Stomach (tissue), 19 donors: ENCODE measurements at places on chromosomes 16 and 17. TPM values are rescaled to one million over a fixed set of nuclear protein-coding genes. Genes with fewer than 3 reads are reported as not detected.

Gene KCNJ18
- not detected for total RNA-seq

Gene SEZ6L2
- 8.4 TPM for total RNA-seq

Gene PIRT
- not detected for total RNA-seq

Gene LIG3
- 39.5 TPM for total RNA-seq

Gene OR3A3
- not detected for total RNA-seq

Gene GNG13
- total RNA-seq, result not detected

Gene RPRML
- not detected for total RNA-seq

Gene PROCA1
- 0.92 TPM for total RNA-seq

DNA sequence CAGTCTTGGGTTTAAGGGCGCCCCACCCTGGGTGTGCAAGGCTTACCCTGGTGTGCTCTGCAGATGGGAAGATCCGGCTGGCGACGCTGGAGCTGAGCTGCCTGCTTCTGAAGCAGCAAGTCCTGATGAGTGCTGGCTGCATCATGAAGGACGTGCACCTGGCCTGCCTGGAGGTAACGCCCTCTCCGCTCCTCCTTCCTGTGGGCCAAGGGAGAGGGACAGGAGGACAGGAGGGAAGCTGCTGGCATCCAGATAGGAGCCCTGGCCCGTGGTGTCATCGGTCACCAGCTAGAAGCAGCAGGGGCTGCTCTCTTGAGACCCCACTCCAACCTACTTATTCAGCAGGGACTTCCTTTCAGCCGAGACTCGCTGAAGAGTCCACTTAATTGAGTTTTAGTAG, 97.8 kb downstream of the CLEC16A start:
- H3K4me1 ChIP-seq, result no peaks in the 10 kb centered on the region
- peaks cover 86% of the 10 kb centered on the region for H3K36me3 ChIP-seq
- no peaks in the 10 kb centered on the region for H3K27me3 ChIP-seq
- H3K27ac ChIP-seq, result no peak overlapping the region

DNA sequence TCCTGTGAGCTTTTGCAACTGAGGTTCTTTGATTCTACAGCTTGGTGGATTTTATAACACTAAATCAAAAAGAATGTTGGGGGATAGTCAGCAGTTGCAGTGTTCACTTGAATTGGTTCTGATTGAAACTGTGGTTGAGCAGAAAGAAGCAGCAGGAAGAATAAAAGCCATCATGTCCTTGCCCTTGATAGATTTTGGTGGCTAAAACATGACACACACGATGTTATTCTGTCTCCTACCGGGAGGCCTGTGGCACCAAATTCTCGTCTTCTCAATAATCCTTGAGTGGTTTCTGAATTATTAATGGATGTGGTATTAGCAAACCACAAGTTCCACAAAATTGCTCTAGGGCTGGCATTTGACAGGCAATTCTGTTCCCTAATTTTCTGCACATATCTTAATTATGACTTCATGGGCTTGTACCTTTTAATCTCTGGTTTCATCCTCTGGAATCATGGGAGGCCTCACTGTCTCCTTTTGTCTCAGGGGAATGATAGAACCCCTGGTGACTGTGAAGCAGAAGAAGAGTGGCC, 338.2 kb downstream of the SNX29 start:
- H3K27me3 ChIP-seq, result no peaks in the 10 kb centered on the region
- H3K4me1 ChIP-seq, result peaks cover 23% of the 10 kb centered on the region
- no peak overlapping the region for H3K4me3 ChIP-seq
- DNase-seq, result no peak
- peak overlapping the region; percentile 30 for H3K27ac ChIP-seq

DNA sequence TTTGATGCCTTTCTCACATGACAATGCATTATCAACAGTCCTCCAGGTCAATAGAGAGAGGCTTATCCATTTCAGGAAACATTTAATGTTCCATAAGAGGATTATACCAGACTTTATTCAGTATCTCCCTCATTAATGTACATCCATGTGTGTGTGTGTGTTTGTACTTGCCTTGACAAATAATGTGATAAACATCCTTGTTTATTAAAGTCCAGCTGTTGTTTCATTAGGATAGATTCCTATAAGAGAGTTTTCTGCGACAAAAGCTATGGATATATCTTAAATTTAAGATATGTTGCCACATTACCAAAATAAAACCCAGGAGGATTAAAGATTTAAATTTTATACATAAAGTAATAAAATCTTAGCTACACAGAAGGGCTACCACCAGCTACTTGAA, 492.6 kb downstream of the TOX3 start:
- no peaks in the 10 kb centered on the region for H3K27me3 ChIP-seq
- H3K36me3 ChIP-seq, result no peaks in the 10 kb centered on the region
- no peaks in the 10 kb centered on the region for H3K4me1 ChIP-seq

GRCh38 chr17:69466451-69466850, 52.0 kb downstream of the MAP2K6 start:
- H3K4me1 ChIP-seq, result peaks cover 10% of the 10 kb centered on the region
- H3K4me3 ChIP-seq, result no peak overlapping the region
- no peaks in the 10 kb centered on the region for H3K36me3 ChIP-seq
- no peak for DNase-seq
- H3K27ac ChIP-seq, result no peak overlapping the region

DNA sequence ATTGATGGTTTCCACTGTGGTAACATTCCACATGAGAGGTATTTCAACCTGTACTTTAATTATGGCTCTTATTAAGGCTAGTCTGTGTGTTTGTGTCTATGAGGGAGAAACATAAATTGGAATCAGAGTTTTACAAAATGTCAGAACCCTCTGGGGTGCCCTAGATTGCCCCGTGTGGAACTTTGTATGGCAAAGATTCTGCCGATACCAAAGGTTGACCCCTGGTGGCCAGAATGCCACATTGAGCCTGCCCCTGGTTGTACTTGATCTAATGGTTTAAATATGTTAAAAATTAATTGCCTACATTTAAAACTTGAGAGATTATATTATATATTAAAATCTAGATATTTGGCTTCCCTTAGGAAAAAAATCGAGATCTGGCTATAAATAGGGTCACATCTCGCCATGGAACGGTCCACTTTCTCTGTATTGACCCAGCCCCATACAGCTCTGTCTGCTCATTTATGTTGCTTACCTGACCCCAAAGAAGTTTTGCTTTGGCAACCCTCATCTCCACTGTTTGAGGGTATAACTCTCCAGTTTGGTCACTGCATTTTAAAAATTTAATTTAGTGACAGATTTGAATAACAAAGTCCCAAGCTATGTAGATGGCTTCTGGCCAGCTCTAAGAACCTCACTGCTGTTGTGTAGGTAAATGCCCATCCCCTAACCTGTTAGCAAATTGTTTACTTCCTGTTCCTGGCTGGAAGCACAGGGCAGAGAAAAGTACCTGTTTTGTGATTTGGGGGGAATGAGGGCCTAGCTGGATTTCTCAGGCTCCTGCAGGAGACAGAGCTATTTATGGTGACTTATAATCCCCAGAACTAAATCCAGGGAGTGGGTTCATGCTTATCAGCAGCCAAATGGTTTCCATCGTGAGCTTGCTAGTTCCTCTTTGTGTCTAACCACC, 95.0 kb downstream of the PLCG2 start:
- H3K27me3 ChIP-seq, result no peaks in the 10 kb centered on the region
- no peaks in the 10 kb centered on the region for H3K36me3 ChIP-seq
- H3K4me3 ChIP-seq, result no peak overlapping the region
- H3K27ac ChIP-seq, result no peak overlapping the region

DNA sequence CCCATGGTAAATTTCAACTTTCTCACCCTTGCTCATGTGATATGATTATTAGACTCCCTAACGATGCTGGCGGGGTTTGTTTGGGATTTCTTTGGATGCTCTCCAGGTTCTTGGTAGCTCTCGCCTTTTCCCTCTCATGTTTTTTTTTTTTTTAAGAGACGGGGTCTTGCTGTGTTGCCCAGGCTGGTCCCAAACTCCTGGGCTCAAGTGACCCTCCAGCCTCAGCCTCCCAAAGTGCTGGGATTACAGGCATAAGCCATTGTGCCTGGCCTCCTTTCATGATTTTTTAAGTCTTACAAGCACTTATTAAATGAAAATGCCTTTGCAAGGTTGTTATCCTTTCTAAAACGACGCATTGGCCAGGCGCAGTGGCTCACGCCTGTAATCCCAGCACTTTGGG, 24.1 kb downstream of the KIAA0513 start:
- no peaks in the 10 kb centered on the region for H3K27me3 ChIP-seq
- H3K36me3 ChIP-seq, result no peaks in the 10 kb centered on the region
- DNase-seq, result no peak

GRCh38 chr17:21248500-21248899, 4.7 kb downstream of the NATD1 start:
- no peak overlapping the region for H3K27ac ChIP-seq
- no peak for DNase-seq
- H3K4me1 ChIP-seq, result peaks cover 56% of the 10 kb centered on the region
- no peaks in the 10 kb centered on the region for H3K27me3 ChIP-seq

GRCh38 chr17:78940708-78941107, 15.5 kb upstream of the TIMP2 start:
- no peak overlapping the region for H3K4me3 ChIP-seq
- H3K4me1 ChIP-seq, result no peaks in the 10 kb centered on the region
- no peaks in the 10 kb centered on the region for H3K36me3 ChIP-seq
- H3K27me3 ChIP-seq, result no peaks in the 10 kb centered on the region

DNA sequence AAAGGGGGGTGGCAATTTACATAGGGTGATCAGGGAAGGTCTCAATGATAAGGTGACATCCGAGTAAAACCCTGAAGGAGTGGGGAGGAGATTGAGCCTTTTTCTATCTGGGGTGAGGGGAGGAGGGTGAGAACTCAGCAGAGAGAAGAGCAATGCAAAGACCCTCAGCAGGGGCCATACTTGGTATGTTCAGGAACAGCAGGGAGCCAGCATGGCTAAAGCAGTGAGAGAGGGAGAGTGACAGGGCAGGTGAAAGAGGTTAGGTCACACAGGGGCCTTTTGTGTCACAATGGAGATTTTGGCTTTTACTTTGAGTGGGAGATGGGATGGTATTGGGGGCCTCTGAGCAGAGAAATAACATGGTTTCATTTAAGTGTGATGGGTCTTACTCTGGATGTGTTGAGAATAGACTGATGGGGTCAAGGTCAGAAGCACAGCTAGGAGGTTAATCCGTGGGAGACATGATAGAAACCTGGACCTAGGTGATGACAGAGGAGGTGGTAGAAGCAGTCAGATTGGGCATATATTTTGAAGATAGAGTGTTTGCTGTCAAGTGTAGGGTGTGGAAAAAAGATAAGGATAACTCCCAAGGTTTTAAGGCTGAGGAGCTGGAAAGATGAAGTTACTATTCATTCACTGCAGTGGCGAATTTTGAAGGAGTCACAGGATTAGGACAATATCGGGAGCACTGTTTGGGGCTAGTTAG, 6.2 kb downstream of the SP2 start:
- H3K27ac ChIP-seq, result no peak overlapping the region
- H3K27me3 ChIP-seq, result no peaks in the 10 kb centered on the region
- peaks cover 19% of the 10 kb centered on the region for H3K4me1 ChIP-seq
- H3K36me3 ChIP-seq, result peaks cover 12% of the 10 kb centered on the region

DNA sequence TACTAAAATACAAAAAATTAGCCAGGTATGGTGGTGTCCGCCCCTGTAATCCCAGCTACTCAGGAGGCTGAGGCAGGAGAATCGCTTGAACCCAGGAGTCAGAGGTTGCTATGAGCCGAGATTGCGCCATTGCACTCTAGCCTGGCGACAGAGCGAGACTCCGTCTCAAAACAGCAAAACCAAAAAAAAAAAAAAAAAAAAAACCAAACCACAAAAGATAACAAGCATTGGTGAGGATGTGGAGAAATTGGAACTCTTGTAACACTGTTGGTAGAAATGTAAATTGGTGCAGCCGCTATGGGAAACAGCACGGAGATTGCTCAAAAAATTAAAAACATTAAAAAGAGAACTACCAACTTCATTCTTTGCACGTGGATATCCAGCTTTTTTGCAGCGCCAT, 119.4 kb downstream of the OR1D5 start:
- no peak overlapping the region for H3K27ac ChIP-seq
- no peak overlapping the region for H3K4me3 ChIP-seq
- no peak for DNase-seq
- no peaks in the 10 kb centered on the region for H3K27me3 ChIP-seq
- H3K36me3 ChIP-seq, result no peaks in the 10 kb centered on the region

DNA sequence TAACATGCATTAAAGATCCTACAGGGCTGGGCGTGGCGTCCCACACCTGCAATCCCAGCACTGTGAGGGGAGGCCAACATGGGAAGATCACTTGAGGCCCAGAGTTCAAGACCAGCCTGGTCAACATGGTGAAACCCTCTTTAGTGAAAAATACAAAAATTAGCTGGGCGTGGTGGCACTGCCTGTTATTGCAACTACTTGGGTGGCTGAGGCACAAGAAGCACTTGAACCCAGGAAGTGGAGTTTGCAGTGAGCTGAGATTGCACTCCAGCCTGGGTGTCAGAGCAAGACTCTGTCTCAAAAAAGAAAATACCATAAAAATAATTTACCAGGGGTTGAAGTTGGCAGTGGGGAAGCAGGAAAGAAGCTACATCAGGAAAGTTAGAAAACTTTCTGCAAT, 12.9 kb downstream of the TXNDC11 start:
- no peak for DNase-seq
- peaks cover 58% of the 10 kb centered on the region for H3K4me1 ChIP-seq
- peaks cover 88% of the 10 kb centered on the region for H3K36me3 ChIP-seq

DNA sequence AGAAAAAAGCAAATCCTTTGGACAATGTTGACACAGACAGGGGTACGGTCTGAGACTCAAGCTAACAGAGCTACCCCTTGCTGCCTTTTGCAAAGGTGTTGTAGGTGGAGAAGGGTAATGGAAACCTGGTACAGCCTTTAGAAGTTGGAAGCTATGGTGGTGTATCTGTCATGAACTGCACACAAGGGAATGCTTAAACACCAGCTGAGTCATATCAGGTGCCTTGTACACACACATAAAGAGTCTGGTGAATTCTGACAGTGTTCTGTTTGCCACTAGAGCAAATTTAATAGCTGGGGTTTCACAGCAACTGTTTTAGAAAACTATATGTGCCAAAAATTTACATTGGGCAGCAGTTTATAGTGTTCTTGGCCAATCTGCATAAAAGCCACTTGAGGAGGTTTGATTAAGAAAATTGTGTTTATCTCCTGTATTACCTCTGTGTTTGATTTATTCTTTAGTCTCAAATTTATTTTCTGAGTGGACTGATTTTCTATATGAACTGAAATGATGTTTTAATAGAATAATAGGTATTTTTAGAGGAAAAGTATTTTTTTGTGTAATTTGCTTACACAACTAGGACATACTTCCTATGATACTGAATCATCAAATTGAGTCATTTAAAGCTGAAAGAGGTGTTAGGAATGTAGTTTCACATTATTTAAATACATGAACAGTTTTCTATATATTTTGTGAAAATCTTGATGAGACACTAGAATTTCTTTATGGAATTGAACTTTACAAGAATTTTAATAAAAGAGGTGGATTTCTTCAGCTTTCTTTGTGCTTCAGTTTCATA, 136.9 kb downstream of the MAP2K6 start:
- H3K27me3 ChIP-seq, result no peaks in the 10 kb centered on the region
- no peaks in the 10 kb centered on the region for H3K4me1 ChIP-seq
- DNase-seq, result no peak
- H3K4me3 ChIP-seq, result no peak overlapping the region

DNA sequence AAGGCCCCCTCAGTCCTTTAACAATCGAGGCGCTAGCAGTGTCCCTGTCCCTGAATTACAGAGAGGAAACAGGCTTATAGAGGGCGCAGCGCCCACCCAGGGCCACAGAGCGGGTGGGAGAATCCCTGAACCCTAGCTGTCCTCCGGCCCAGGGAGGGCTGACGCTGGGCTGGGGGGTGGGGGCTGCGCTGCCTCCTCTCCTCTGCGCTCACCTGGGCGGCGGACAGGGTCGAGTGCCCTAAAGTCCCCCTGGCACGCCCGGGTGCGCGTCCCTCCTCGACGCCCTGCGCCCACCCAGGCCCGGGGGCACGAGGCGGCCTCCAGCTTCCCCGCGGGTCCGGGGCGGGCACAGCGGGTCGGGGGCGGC, 200.4 kb upstream of the N4BP1 start:
- peak overlapping the region; percentile 8 for H3K4me3 ChIP-seq
- peaks cover 12% of the 10 kb centered on the region for H3K4me1 ChIP-seq
- H3K36me3 ChIP-seq, result no peaks in the 10 kb centered on the region
- H3K27ac ChIP-seq, result no peak overlapping the region
- H3K27me3 ChIP-seq, result peaks cover 12% of the 10 kb centered on the region
- DNase-seq, result no peak
